ENCODE measurements at places on chromosomes 3 and 15.

GRCh38 chr3:120095979-120096426, 1.8 kb upstream of the GSK3B start:
- no peak for DNase-seq

DNA sequence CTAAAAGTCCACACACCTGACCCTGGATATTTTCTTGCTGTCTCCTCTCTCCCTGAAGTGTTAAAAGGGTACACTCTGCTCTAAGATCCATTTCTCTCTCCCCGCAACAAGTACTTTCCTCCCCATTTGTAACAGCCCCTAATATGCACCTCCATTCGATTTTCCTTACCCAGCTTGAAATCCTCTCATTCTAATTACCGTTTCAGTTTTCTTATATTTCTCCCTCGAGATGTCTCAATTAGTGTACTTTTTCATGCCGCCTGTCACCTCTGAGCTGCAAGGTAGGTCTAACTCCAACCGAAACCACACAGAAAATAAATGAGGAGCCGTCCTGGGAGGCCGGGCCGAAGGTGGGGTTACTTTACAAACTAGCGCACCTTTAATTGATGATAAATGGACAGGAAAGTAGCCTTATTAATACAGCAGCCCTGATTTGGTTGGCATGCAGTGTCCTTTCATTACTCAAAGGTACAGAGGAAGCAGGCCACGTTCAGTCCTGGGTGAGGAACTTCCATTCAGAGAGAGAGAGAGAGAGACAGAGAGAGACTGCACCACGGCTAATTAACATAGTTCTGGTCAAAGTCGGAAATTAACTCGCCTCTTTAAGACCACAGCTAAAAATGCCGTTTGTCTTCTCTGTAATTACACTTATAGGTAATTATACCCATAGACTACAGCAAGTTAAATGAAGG, 319.9 kb downstream of the ARRDC4 start:
- DNase-seq: no peak

DNA sequence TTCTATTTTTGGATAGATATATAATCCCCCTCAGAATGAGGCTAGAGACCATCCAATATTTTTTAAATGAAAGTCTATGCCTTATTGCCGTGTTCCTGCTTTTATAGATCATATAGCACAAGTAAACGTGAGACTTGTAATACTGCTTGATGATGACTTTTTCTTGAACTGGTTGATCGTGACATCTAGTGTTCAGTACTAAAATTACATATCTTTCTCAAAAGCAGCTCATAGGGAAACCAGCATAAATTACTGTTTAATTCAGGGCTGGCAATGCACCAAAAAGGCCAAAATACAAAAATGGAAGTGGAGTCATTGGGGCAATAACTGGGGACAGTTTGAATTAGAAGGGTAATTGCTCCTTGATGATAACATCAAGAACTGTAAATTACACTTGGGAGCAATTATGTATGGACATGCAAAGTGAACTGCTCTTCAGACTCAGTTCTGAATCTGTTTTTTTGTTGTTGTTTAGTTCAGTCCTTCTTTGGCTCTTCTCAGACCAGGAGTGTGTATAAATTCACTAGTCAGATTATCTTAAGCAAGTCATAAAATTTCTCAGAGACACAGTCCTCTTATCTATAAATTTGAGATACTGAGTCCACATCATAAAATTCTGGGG, 325.3 kb downstream of the THSD4 start:
- peak; percentile 23 for DNase-seq

- DNase-seq: no peak
Observed at GRCh38 chr3:129415378-129415777, 13.1 kb downstream of the EFCAB12 start.

DNA sequence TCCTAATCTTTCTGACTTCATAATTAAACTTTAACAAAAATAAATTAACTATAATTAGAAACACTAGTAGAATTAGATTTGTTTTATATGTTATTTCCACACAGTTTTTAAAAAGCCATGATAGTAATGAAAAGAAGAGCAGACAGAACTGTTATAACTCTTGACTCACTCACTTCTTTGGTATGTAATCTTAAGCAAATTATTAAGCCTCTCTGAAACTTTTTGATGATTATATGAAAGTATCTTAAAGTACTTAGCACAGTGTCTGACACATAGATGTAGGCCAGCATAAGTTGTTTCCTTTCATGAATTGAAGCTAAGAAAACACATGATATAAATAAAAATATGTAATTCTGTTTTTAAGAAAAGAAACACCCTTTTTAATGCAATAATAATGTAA, 123.6 kb upstream of the MLF1 start:
- no peak for DNase-seq

DNA sequence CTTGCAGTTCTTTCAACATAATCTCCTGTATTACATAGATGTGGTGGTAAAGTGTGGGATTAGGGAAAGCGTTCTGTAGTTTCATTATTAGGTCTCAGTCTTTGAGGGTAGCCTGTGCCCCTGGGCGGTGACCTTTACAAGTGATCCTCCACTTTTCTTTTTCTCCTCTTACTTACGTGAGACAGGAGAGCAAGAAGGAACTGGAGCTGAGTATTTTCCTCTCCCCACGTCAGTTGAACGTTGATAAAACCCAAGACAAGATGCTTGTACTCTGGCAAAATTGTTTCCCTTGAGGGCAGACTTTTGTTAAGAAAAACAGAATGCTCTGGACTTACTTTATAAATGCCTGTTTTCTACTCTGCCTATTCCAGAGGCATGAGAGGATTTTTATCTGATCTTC, 378.7 kb downstream of the ZNF385D start:
- DNase-seq: no peak

DNA sequence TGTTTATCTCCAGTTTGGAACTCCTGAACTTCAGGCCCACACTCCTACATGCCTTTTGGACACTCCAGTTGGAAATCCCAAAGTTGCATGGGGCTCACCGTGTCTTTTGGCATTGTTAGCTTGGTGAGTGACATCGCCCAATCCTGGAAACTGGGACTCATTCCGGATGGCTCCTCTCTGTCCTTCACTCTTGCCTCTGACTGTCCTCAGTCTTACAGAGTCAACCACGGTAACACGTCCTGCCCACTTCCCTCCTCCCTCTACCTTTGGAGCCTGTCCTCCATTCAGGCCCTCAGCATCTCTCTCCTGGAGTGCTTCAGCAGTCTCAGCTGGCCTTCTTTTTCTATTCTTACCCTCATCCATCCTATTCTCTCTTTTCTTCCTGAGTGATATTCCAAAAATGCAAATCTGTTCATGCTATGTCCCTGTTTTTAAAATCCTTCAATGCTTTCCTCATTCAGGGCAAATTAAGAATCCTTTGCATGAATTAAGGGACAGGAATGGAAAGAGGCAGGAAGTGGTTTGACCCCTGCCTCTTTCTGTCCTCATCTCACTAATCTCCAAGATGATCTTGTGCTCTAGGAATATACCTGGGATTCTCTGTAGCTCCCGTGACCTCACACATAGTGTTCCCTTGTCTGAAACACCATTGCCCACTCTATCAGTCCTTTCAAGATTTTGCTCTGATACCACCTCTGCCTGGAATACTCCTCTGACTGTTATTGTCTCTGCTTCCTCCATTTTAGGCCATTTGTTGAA, 42.5 kb downstream of the LPP start:
- DNase-seq: no peak

Measured in inflammatory macrophage (primary cell).